ENCODE measurements at places on chromosomes 4 and X.

DNA sequence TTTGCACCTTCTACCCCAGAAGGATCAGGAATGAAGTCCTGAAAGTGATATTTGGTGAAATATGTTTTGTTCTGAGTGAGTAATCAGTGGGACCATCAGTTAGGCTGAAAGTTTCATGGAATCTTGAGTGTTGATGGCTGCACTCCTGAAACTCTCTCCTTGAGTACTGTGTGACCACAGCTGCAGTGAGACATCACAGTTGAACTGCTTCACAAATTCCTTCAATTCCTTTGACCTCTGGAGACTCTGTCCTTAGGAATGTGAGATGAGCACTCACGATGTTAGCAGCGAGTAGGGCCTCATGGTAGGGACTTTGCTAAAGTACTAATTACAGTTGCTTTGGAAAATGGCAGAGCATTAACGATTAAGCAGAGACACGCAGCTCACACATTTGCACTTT, 142.9 kb upstream of the SLC4A4 start:
- no peak for DNase-seq

DNA sequence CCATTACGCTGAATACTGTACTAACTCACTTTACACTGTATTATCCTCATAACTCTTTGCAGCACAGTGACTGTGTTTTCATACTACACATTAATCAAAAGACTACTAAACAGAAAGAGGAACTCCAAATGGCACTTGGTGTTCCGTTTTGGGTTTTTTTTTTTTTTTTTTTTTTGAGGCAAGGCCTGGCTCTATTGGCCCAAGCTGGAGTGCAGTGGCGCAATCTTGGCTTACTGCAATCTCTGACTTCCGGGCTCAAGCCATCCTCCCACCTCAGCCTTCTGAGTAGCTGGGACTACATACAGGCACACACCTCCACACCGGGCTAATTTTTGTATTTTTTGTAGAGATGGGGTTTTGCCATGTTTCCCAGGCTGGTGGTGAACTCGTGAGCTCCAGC, 10.7 kb downstream of the KLHL8 start:
- DNase-seq = no peak

DNA sequence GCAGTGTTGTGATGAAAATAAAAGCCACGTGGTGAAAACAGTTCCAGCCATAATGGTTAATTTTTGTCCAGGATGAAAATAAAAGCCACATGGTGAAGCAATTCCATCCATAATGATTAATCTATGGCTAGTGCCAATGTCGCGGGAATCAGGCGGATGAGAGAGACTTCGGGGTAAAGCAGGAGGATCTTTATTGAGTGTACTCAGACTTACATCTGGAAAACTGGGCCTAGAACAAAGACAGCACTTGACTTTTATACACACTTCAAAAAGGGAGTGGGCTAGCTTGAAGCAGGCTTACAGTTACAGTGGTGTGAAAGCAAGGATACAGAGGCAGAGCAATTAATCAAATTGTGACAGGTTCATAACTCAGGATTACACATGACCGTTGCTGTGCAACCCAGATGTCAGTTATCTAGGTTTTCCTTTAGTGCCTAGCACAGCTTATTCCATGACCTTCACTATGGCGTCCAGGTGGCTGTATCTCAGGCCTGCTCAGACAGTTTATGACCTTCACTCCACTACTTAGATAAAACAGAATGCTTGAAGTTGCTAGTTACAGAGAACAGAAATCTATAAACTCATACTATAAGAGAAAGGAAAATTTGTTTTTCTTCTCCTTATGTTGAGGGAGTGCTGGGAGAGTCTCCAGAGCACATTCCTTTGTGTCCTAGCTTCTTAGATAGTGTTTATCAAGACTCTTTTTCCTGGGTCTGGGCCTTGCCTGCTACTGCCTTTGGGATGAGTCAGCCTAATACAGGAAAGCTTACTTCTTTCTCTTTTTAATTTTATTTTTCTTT, 5.9 kb upstream of the PLA2G12A start:
- DNase-seq = peak; percentile 6

DNA sequence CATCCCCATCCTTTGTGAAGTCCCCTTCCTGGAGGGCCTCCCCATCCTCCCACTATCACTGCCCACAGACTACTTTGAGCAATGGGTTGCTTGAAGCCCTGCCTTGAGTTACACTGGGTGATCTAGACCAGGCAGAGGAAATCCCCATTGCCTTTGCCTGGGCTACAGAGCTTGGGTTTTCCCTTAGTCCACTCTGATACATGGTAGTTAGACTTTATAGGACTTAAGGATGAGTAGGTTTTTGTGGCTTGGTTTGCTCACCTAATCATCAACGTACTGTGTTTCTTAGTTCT, 56.6 kb downstream of the TMEM131L start:
- no peak for DNase-seq

DNA sequence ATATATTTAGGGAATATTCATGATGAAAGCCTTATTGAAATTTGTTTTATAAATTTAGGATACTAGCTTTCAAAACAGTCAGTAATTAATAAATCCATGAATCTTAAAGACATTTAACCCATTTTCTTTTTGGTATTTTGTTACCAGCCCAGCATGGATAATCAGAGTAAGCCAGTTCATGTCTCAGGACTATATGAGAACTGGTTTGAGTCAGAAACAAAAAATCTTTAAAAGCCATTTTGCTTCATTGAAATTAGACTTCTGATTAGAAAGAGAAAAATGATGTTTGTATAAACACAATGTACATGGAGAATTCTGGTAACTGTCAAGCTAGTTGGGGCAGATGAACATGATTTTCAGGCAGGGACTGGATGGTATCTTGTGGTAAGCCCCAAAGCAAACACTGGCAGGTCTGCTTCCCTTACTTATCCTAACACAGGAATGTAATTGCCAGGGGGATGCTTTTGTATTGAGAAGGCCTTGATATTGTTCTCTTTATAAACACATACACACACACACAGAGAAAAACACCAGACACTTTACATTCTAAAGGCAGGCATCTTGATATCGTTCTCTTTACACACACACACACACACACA, 9.4 kb downstream of the ARHGAP10 start:
- no peak for DNase-seq

DNA sequence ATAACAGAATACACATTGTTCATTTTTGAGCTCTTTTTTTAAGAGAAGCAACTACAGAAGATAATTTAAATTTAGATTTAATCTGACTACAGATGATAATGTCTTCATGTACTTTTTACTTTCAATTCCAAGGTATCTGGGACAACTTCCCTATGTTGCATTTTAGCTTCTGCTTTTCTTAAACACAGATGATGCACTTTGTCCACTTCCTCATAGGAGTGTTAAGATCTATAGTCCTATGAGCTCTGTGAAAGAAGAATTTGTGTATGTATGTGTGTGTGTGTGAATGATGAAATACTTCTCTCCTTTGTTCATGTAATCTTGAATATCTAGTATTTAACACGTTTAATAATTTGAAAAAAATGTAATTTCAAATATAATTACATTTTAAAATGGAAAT, 5.3 kb upstream of the FHIP1A start:
- DNase-seq = no peak

DNA sequence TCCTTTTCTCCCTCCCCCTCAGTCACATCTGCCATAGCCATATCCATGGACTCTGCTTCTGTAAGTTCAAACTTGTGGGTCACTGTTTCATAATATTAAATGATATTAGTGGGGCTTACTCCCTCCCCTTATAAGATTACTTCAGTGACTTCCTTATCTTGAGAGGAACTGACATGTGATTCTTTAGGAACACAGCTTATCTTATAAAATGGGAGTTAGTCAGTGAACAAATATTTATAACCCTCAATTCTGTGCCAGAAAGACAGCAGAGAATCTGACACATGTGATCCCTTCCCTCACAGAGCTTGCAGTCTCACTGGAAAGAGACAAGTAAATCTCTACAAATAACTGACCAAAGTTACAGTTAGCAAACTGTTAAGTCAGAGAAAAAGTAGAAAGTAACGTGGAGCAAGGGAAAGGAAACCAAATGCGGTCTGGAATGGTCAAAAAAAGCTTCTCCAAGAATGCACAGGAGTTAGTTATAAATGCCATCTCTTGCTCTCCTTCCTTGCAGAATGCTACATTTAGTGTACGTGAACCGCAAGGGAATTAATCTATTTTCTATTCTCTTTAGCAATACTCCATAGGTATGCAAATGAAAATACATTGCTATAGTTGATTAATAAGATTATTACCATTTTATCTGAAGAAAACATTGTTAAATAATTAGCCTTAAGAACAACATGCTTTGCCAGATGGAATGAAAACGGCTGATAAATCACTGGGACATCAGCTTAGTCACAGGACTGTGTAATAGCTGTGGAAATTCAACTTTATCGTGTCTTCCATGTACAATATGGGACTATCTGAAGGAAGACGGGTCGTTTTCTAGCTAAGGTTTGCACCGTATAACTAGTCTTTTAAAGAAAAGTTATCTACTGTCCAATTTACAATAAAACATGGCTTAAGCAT, 29.0 kb downstream of the SGMS2 start:
- peak; percentile 42 for DNase-seq

DNA sequence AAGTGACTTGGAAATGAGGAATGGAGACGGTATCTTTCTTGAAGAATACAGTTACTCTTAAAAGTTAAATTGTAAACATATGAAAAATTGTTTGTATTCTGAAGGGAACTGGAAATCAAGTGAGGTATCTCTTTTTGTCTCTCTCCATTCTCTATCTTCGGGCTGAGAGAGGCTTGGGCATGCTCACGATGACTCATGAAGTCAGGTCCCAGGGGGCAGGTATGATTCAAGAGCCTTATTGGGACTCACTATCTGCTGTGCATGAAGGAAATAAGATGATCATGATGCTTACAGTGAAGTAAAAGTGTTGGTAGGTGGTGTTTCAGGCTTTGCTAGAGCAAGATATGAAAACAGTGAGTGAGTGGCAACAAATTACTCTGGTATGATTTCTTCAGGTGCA, 200.4 kb upstream of the PITX2 start:
- no peak for DNase-seq

- DNase-seq = peak; percentile 91
These were observed 14.1 kb downstream of the HPSE start for GRCh38 chr4:83320548-83320947.

DNA sequence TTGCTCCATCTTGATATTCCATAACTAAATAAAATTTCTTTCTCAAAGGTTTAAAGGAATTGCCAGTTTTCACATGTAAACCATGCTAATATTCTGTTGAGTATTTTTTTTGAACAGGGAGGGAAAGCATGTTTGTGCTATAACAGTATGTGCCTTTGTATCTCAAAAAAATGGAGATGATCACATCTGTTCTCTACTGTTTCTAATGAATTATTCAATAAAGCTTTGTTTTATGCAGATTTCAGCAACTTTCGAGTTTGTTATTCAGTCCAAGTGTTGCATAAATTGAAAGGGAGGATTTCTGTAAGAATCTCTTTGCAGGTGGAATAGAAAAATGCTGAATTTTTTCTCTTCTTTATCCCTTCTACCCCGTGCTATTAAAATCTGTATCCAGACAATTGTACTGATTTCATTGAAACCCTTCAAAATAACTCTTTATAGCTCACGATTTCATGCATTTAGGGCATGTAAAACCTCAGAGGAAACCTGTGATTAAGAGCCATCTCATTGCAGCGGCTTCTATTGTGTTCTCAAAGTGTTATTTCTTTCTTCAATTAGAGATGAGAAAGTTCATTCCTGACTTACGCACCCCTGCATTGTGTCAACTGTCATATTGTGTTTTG, 42.1 kb downstream of the NEIL3 start:
- no peak for DNase-seq

DNA sequence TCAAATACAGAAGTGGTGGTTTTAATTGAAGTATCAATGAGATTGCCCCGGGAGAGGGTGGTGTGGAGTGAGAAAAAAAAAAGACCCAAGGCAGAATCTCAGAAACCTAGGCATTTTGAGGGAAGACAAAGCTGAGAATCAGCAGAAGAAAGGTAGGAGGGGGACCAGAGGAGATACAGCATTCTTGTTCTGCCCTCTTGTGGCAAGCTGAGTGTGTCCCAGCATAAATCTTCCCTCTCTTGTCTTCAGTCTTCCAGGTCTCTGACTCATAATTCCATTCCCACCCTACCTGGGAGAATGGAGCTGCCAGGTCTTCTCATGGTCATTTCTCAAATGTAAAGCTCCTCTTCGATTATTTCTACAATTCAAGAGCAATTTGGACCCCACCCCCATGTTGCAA, 32.7 kb upstream of the MAGED1 start:
- peak; percentile 46 for DNase-seq

DNA sequence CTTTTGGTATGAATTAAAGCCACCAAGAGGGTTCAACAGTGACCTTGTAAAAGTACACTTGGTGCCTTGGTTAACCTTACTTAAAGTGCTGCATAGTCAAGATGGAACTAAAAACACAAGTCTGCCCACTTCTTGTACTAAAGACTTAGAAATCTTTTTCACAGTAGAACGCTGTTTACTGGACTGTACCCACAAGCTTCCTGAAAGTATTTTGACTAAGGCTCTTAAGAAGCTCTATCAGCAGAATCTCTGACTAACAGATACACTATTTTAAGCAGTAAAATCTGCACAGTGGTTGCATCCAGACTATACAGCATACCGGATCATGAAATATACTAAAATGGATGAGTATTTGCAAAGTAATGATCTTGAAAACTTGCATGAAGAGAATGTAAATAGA, 7.2 kb downstream of the RAB28 start:
- DNase-seq = no peak

GRCh38 chr4:75107755-75108612, 175.1 kb downstream of the PARM1 start:
- no peak for DNase-seq

- DNase-seq = no peak
These were observed 33.8 kb downstream of the FGFRL1 start for GRCh38 chr4:1045193-1045594.

DNA sequence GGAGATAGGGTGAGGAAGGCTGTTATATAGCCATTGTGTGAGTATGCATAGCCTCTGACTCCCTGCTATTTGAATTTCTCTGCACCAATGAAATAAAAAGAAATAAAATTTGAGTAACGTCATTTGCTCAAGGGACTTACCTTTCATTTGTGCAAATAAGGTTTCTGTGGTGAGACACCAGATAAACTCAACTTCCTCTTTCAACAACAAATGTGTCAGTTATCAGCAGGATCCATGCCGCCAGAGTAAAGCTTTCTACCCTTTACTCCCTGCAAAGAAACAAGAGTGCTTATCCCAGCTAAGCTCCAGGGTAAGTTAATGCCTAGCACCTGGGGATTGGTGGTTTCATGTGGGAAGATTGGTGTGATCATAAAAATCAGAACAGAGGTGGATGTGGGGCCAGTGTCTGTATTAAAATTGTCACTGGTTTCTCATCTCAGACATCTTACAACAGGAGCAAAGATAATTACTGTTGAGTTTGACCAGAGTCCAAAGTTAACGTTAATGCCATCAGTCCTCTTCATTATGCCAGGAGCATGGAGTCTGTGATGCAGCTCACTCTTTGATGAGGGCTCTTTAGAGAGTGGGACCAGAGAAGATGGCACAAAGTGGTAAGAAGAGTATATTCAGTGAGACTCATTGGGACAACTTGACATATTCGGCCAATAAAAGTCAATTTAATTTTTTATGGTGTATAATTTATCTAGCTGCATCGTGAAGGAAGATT, at the start of gene P2RY10:
Gene P2RY10, plus strand, starts transcription at position 206 of the 727 bp plus-strand sequence. CDS start 15,130 bp downstream, outside the sequence.
- DNase-seq = no peak

DNA sequence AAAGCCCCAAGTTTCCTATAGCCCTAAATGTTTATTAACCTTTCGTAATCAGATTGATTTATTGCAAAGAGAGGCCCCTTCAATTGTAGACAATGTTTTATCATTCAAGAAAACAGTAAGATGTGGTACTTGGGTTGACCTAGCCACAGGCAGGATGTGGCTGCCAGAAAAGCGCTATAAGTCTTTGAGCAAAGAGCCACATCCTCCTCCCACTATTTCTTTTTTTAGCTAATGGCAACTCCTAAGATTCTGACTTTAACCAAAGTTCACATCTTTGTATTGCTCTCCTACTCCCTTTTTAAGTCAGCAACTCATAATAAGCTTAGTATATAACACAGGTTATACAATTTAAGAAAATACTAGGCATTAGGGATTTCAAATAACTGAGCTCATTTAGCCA, 70.7 kb upstream of the PPP3CA start:
- no peak for DNase-seq
